ENCODE measurements at places on chromosomes 7 and 10.

DNA sequence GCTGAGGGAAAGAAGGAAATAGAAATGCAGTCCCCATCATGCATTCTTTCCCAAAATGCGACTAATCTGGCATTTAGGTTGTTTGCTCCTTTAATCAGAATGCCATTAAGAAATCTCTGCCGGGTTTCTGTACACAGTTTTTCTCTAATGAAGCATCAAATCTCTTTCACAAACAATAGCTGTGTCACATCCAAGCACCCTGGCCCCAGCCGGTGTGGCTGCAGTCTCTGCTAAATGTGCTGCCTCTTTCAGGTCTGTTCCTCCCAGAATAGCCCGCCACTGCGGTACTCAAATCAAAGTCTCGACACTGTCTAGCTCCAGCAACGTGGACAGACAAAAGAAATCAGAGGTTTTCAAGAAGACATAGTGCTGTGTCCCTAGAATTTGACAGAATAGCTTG lies 343.8 kb downstream of the KCNMA1 start:
- no peak overlapping the region for H3K4me3 ChIP-seq
- no peaks in the 10 kb centered on the region for H3K36me3 ChIP-seq
- no peak overlapping the region for H3K27ac ChIP-seq

DNA sequence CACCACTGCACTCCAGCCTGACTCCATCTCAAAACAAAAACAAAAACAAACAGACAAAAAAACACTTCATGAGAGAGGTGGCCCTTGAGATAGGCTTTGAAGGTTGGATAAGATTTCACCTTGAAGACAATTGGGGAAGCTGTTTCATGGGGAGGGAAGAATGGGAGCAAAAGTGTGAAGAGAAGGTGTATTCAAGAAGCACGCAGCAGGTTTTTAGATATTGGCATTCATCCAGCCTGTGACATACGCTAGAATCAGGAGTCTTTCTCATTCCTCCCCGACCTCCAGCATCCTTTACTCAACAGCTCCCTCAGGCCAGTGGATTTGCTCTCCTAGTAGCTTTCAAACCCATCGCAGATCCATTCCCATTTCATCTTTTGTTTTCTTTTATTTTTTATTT lies 116.3 kb upstream of the FAM171A1 start:
- no peak overlapping the region for H3K27ac ChIP-seq
- peaks cover 1% of the 10 kb centered on the region for H3K27me3 ChIP-seq
- H3K4me3 ChIP-seq = no peak overlapping the region
- DNase-seq = no peak
- H3K4me1 ChIP-seq = no peaks in the 10 kb centered on the region

DNA sequence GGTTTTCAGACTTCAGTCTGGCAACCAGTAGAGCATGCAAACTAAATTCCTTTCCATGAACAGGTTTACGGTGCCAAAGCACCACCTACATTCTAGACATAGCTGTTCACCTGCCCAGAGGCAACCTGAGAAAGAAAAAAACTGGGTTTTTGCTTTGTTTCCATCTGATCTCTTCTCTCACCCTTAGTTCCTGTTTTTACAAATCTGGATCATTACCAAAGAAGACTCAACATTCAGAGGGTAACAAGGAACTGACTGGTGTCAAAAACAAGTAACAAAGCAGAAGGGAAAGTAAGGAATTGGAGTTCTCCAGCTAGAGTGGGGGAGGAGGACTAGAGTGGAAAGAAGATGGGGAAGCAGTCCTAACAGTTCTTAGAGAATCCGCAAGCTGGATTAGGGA lies 36.4 kb downstream of the CPVL start:
- peaks cover 8% of the 10 kb centered on the region for H3K4me1 ChIP-seq
- H3K4me3 ChIP-seq = no peak overlapping the region
- H3K36me3 ChIP-seq = no peaks in the 10 kb centered on the region
- DNase-seq = no peak
- H3K27me3 ChIP-seq = peaks cover 14% of the 10 kb centered on the region
- H3K27ac ChIP-seq = no peak overlapping the region

- no peaks in the 10 kb centered on the region for H3K27me3 ChIP-seq
- H3K4me3 ChIP-seq = no peak overlapping the region
- no peaks in the 10 kb centered on the region for H3K4me1 ChIP-seq
- no peak for DNase-seq
- no peaks in the 10 kb centered on the region for H3K36me3 ChIP-seq
Measured at GRCh38 chr10:131144196-131144595, 167.3 kb downstream of the TCERG1L start.

Measured in memory B cell (primary cell).